ENCODE measurements at places on chromosomes 1 and 21.

DNA sequence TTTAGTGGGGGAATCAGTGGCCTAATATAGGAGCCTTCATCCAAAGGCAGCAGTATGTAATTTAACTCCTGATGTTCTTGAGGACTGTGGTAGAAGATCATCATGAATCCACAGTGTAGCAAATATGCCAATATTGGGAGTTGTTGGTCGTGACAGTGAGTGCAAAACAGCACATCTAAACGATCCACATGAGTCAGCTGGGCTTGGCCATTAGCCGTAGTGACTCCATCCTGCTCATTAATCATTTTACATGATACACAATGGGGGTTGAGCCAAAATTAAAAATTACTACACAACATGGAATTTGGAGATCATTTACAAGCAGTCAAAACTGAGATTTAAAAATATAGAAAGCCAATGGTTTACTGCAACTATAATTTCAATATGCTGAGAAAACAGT, 653.9 kb upstream of the CAMK1G start:
- DNase-seq: no peak

DNA sequence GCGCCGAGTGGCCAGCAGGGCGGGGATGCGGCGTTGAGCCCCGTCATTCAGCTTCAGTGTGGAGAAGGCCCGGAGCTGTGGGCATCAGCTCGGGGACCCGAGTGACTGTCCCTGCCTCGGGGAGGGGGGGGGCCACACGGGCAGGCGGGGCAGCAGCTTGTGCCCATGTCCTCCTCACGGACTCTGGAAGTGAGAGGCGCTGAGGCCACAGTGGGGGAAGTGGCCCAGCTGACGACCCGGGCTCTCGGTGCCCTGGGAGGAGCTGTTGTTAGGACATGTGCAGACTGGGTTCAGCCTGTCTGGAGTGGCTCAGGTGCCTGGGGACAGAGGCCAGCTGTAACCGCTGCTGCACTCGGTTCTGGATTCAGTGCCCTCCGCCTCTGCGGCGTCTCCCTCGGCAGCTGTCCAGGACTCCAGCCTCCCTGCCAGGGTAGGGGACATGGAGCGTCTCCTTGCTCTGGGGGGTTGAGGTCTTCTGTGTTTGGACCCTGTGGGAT, 71.1 kb downstream of the SKI start:
- no peak for DNase-seq

DNA sequence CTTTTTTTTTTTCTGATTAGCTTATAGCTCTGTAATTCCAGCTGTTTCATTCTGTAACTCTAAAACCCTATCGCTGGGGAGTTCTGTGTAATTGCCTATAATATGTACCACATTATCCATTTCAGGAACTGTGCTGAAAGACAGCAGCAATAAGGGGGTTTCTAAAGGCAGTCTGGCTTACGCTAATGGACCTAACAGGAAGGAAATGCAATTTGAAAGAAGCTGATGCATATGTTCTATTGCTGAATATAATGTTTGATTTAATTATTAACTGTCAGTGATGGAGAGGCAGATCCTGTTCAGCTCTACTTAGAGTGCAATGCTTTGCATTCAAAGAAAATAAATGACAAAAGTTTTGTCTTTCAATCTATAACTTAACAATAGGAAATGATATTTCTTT, 209.4 kb upstream of the SNX7 start:
- no peak for DNase-seq

DNA sequence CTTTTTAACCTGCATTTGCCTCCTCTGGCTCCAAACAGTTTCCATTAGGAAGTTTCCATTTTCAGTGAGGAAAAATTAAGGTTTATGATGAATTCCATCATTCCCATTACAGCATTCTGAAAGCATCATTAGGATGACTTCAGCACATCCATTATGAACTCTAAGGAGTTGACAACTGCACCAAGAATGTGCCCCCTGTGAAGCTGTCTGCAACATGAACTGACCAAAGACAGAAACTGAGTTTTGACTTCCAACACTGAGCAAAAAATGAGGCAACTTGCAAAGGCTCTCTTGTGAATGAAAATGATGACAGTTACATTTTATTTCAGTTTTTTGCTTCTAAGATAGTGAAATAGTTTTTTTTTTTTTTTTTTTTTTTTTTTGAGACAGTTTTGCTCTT, 18.3 kb upstream of the KCNE1 start:
- DNase-seq: no peak

GRCh38 chr1:90579212-90579802, 137.8 kb downstream of the BARHL2 start:
- no peak for DNase-seq

GRCh38 chr1:15173863-15174614, 20.5 kb downstream of the TMEM51 start:
- no peak for DNase-seq

GRCh38 chr1:198153804-198154203, 3.0 kb upstream of the NEK7 start:
- no peak for DNase-seq

DNA sequence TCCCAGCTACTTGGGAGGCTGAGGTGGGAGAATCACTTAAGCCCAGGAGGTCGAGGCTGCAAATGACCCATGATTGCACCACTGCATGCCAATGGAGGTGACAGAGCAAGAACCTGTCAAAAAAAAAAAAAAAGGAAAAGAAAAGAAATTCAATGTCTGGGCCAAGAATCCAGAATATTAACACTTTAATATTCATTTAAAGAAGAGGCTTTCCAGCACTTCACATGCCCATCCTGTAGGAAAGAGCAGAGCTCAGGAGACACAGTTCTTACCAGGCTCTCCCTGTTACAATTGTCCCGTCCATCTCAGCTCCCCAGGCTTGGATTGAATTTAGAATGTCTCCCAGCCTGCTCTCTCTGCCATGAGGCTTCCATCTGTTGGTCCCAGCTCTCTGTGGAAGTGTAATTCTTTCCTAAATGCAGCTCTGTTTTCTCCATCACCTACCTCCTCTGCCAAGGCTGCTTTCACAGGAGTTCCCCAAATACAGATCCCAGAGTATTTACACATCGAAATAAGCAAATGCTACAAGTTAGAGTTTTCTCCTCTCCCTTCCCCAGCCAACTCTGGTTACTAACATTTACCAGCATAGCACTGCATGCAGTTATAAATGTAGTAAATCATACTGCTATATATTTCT, 116.6 kb upstream of the CDC42BPA start:
- DNase-seq: no peak

Data from stimulated activated CD4-positive, alpha-beta T cell treated with anti-CD3 and anti-CD28 coated beads, Interleukin-4, amount 100 ng/mL, for 24 hours (primary cell).